Stimulated activated CD8-positive, alpha-beta memory T cell treated with anti-CD3 and anti-CD28 coated beads, Interleukin-7, amount 100 ng/mL, for 4 hours (primary cell): ENCODE measurements at places on chromosomes 5 and 9.

GRCh38 chr5:160521392-160521663, 99.7 kb downstream of the PTTG1 start:
- DNase-seq = no peak

GRCh38 chr5:105617436-105618215, 2053.1 kb downstream of the EFNA5 start:
- no peak for DNase-seq

- DNase-seq = no peak
Observed at GRCh38 chr5:91174396-91174795, 208.7 kb downstream of the ARRDC3 start.

DNA sequence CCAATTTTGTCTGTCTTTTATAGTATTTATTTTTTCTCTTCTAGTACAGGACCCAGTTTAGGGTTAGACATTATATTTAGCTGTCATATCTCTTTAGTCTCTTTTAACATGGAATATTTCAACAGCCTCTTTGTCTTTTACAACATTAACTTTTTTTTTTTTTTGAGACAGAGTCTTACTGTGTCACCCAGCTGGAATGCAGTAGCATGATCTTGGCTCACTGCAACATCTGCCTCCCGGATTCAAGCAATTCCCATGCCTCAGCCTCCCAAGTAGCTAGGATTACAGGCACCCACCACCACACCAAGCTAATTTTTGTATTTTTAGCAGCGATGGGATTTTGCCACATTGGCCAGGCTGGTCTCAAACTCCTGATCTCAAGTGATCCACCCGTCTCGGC, 90.1 kb downstream of the ADAMTS6 start:
- no peak for DNase-seq

- DNase-seq = no peak
Observed at GRCh38 chr5:167207081-167207480, 1084.4 kb upstream of the WWC1 start.
